Ecto neural progenitor cell (in vitro differentiated cells): ENCODE measurements at places on chromosomes 7 and 10.

DNA sequence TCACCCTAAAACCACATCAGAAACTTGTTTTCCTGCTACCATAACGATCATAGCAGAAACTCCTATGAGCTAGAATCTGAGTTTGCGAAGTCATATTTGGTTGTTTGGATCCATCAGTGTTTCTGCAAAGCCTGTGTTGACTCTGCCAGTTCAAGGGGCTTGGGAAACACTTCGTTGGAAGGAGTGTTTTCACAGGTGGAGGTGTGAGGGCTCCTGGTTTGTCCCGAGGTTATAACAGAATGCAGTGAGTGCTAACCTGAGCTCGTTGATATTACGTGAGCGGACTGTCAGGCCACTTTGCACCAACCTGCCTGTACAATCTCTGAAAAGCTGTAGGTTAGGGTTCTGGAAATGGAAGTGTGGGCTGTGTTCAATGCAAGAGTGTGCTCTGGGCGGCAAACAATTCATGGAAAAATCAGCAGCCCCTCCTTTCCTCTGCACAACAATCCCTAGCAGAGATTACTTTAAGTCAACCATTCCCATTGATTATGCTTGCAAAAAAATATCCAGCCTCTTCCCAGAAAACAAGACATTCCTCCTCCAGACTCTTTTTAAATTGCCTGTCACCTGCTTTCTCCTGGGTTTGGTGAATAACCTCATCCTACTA lies 622.0 kb downstream of the TYW1 start:
- no peak for DNase-seq

DNA sequence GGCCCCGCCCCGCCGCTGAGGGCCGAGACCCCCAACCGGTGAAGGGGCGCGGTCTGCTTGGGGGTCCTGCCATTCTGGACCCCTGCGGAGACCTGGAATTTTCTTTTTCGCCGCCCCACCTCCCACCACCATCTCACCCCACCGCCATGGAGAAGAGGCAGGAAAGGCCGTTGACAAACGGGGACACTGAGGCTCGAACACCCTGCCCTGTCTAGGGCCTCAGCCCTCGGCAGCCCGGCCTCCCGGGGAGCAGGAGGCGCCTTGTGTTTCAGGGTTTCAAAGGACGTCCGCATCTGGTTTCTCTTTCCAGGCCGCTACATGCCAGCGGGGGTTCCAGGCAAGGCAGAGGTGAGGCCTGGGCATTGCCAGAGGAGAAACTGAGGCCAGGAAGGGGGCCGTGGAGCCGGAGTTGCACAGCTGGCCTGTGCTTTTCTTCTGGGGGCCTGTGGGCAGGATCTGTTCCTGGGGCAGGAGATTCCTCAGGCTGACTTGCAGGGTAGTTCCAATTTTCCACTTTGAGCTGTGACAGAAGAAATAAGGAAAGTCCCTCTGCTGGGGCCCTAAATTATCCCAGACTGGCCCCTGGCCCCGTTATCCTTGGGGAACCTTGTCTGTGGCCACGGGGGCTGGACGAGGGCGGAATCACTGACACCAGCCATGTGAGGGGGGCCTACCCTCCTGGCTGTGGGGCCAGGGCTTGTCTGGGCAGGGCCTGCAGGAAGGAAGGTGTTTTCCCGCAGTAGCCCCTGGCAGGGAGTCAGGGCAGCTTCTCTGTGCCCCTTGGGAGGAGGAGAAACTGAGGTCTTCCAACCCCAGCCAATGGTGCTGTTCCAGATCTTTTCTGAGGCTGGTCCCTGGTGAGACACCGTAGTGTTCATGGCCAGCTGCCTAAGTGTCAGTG lies 900 bp upstream of the MICALL2 start:
- DNase-seq = no peak

DNA sequence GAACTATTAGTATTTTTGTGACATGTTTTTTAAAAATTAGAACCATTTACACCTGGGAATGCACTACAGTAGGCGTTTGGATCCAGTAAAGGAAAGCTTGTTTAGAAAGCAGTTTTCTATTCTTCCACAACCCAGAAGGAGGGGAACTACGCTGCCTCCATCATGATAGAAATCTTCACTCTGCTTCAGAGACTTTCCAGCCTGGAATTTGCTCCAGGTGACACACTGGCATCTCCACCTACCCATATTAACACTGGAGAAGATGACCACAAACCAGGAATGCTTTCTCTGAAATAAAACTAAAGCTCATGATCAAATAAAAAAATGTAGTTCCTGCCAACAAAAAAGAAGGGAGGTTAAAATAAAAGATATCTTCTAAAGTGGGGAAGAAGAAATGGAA lies 66.3 kb downstream of the ARHGAP22 start:
- DNase-seq = no peak

- no peak for DNase-seq
Measured at GRCh38 chr7:18962031-18962430, 155.4 kb downstream of the TWIST1 start.

DNA sequence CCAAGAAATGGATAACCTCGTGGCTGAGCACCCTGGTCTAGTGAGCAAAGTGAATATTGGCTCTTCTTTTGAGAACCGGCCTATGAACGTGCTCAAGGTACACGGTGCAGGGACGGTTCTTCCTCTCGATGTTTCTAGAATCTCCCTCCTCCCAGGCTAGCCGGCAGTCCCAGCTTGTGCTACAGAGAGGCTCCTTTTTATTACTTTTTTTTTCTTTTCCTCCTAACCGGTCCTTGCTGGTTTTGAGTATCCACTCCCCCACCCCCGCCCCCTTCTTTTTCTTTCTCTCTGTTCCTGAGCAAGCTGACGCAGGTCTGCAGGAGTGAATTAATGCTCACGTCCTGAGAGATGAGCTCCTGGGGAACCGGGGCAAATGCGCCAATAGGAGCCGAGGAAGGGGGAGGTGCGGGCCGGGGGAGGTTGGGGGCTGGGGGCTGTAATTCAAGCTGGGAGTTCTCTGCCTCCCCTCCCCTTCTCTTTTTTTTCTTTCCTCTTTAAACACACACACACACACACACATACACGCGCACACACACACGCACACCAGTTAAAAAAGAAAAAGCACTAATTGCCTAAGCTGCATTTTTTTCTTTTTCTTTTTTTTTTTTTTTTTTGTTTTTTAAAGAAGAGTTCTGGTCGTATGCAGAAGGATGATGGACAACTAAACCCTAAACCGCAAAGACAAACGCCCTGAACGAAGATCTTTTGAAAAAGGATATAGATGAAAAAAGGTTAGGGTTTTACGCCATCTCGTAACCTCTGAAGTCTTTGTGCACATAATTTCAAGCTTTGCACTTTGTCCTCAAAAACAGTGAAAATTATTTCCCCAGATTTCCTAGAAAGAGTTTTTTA lies 6.6 kb downstream of the CPA2 start:
- DNase-seq = peak; percentile 90

- no peak for DNase-seq
Measured at GRCh38 chr7:158779061-158780000, 50.0 kb downstream of the ESYT2 start.

DNA sequence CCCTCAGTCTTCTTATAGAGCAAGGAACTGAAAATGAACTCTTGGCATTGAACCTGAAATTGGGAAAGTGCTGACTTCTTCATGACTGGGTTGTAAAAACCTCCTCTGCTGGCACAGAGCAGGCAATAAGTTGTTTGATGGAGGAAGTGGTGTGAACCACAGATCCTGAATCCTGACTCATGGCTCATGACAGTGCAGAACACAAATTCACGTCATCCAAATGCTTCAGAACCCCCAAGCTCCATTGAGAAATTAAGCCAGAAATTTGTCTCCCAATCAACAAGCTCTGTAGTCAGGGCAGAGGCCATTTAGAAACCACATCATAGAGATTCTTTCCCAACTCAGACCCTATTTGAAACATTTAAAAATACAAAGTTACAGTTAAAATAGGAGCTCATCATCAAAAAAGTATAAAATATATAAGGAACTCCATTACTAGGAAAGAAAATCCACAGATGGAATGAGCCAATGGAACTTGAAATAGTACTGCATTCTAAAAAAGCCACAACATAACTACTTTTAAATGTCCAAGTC lies 10.3 kb upstream of the STK17A start:
- no peak for DNase-seq

DNA sequence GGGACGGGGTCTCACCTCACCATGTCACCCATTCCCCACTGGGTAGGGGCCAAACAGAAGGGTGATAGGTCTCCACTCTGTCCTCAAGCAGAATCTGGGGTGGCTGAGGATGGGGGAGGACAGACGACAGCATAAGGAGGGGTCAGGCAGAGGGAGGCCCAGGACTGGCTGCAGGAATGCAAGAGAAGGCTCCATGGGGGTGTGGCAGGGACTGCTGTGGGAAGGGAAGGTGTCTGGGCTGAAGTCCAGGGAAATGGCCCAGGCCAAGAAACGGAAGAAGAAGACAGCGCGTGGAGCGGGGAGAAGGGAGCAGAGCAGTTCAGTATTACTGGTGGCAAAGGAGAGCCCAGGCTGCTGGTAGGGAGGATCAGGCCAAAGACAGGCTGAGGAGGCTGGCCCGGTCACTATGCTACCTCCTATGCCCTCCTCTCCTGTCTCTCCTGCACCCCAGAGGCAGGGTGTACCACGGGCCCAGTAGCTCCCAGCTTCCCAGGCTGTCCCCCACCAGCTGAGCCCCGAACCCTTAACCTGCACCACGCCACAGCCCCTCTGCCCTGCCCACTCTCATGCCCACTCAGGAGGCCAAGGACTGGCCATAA lies 60.9 kb downstream of the GRB10 start:
- DNase-seq = no peak

DNA sequence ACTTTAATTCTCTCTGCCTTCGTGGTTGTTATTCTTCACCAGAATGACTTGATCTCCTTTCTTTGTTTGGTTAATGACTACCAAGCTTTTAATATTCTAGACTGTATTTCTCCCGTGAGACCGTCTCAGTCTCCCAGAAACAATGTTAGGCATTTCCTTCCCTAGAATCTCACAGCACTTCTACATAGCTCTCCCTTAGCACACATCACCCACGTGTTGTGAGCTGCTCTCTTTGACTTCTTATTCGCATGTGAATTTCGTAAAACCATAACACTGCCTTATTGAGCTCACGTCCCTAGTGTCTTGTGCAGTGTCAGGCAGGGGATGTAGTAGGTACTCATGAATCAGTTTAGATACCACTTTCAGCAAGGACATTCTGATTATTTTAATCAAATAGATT lies 57.5 kb upstream of the MGAM2 start:
- DNase-seq = no peak

DNA sequence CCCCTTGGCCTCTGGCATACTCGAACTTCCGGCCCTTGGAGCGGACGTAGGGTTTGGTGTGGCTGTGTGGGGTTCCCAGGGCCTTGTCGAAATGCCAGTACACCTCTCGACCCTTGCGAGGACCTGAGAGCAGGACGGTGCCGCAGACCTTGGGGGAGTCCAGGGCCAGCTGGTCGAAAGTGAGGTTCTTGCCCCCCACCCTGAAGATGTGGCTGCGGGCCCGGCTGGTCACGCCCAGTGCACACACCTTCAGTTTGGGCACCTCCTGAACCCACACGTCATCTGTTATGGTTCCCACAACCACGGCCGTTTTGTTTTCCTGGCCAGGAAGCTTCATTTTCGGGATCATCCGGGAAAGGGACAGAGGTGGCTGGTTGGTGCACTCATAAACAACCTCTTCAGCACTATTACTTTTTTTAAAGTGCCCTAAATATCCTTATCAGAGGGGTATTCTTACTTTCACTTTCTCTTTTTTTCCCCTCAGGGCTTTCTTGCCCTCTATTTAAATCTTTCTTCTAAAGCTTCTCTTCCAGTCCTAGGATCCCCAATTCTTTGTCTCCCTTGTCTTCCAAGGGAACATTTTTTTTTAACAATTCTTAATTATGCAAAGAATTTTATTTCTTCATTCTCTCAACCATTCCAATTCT lies 44.9 kb upstream of the FAM3C start:
- no peak for DNase-seq

GRCh38 chr7:82210416-82211184 lies 233.0 kb downstream of the CACNA2D1 start:
- no peak for DNase-seq

DNA sequence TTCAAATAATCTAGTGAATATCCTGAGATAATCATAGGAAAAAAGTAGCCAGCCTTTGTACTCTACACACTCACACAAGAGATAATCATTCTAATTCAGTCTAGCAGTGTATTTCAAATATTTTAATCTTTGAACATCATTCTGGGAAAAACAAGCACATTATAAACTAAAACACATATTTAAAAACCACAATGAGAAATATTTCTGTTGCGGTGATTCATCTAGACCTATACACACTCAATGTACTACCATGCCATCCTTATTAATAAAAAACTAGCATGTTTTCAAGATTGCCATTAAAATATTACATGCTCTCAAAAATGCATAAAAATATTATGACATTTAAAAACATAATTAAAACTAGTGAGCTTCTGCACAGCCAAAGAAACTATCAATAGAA lies 11.8 kb downstream of the COG5 start:
- no peak for DNase-seq

- no peak for DNase-seq
Measured at GRCh38 chr10:43627942-43628341, 20.7 kb downstream of the ZNF32 start.

GRCh38 chr10:132319853-132320653 lies 11.9 kb upstream of the LRRC27 start:
- DNase-seq = no peak

GRCh38 chr7:107989618-107990373 lies 13.2 kb downstream of the LAMB1 start:
- DNase-seq = no peak

GRCh38 chr7:6589151-6589828 lies 531 bp upstream of the INTS15 start:
- no peak for DNase-seq

GRCh38 chr10:132381741-132382140 lies 15.3 kb upstream of the PWWP2B start:
- DNase-seq = no peak

DNA sequence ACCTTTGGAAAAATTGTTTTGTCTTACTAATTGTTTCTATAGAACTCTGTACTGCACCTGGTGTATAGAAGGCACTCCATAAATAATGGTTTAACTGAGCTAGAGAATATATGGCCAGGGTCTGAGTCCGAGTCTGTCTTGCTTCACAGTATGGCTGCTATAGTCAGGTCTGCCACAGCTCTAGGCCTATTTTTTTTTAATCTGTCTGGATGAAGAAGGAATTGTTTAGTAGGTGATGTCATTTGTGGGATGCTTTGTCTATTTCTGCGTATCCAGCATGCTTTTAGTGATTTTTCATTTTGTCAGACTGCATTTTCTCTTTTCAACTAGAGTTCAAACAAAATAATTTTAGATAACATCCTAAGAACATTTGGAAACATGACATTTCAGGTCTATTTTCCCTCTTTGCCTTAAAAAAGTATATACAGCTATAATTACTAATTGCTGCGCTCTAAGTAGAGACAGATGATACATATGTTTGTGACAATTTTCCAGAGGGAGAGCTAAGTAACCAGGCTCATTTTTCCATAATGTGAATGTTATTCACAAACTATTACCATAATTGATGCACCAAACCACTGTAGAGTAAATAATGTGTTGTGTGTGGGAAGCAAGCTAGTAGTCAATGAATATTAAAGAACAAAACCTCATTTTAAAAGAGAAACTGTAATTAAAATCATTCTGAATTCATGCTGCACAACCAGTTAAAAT lies 361.7 kb downstream of the AUTS2 start:
- DNase-seq = no peak
